ENCODE measurements at places on chromosomes 2 and 18.

DNA sequence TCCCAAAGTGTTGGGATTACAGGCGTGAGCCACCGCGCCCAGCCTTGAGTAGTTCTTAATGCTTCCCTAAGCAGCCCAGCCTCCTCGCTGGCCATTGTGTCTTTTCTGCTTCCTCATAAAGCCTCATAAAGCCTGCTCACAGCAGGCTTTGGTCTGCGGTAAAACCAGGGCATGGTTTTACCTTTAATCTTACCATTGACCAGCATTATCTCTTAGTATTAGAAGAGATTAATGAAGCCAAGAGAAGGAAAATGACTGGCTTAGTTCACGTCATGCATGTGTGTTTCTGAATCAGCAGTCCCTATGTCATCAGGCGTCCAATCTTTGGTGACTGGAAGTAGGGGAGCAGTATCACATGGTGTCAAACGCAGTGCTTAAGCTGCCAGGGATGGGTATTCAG is 14.9 kb upstream of the CDCA7 start:
- no peak for DNase-seq

DNA sequence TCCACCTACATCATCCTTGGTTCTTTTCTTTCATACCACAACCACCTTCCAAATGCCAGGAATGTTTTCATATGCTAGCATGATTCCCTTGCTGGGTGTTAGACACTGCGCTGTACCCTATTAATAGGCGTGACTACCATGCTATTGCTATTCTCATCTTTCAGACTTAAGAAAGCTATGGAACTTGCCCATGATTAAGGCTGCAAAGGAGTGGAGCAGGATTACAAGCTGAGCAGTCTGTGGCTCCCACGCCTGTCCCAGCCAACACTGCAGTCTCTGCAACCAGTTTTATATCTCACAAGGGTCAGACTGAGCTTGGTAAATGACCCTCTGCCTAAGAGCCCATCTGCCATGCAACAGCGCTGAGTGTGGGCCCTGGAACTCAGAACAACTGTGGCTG is 285.7 kb upstream of the POU3F3 start:
- no peak for DNase-seq

DNA sequence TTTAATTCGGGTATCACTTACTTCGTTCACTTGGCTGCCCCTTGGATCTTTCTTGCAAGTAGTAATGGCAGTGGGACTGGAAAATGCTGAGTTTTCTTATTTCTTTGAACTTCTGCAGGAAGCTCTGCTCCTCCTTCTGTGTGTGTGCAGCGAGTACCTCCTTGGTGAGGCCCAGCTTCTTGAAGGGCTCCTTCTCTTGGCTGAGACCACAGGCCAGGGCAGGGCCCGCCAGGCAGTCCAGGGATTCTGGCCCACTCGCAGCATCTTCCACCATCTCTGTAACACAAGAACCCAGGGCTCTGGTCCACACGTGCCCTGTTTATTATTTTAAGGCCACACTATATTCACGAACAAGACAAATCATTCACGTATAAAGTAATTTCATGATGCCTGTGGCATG is 15.8 kb upstream of the HES6 start:
- no peak for DNase-seq

- DNase-seq: no peak
Observed at GRCh38 chr18:53219853-53220252, 879.9 kb downstream of the DCC start.

- DNase-seq: no peak
Observed at GRCh38 chr2:66698576-66699239, 263.8 kb downstream of the MEIS1 start.

DNA sequence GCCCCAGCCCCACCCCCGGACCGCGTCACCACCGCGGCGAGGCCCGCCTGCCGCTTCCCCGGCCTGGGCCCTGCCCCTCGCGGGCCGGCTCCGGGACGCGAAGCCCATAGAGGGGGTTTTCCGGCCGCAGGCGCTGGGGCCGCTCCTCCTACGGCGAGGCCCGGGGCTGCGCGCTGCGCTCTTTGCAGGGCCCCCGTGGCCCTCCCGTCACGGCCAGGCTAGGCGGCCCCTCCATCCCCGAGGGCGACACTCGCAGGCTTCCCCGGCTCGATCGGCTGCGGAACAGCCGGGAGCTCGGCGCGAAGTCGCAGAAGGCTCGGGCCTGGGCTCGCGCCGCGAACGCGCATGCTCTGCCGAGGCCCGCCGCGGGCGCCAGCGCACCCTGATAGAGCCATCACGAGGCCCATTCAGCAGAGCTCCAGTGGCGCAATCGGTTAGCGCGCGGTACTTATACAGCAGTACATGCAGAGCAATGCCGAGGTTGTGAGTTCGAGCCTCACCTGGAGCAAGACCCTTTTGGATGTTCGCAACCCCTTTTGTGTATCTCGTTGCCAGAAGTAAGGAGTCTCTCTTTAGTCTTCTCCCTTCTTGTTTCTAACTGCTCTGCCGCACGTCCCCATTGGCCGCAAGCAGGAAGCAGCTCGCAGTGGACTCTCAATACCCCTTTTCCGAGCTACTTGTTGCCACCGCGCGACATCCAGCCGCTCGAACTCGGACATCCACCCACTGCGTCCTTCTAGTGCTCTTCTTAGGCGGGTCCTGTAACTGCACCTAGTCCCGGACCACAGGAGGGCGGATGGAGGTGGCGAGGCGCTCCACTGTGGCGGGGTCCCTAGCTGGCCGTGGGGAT is 18.0 kb upstream of the HAAO start:
- DNase-seq: peak; percentile 88

- no peak for DNase-seq
Observed at GRCh38 chr2:114614592-114614991, 172.2 kb downstream of the DPP10 start.

GRCh38 chr2:55898386-55899040 is 25.1 kb downstream of the EFEMP1 start:
- no peak for DNase-seq

DNA sequence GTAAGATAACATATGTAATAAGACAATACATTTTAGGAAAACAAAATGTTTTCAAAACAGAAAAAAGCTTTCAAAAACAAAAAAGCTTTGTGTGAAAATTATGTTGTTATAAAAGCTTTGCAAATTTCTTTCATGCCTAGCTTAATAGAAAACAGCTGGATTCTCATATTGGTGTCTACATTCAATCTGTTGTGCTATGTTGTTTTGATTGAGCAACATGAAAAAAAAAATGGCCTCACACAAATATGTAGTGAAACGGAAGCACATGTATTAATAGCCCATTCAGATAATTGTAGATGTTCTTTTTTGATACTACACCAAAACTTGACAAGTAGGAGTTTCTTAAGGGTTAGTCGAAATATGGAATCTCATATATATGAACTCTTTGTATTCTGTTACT is 197.5 kb downstream of the ZEB2 start:
- no peak for DNase-seq

DNA sequence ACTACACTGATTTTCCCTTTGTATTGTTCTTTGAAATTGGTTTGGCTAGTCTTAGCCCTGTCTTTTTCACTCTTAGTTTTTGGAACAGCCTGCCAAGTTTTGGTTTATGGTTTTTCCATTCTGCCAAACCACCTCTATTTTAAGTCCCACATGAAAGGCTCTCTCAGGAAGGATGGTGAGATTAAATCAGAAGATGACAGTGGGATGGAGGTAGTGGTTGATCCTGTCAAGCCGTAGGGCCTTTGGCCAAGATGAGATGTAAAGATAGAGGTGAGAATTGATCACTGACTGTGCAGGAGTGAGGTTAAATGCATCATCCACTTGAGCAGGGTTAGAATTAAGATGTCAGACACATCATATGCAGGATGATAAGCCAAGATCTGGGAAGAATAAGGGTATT is 948.5 kb downstream of the SLC4A3 start:
- DNase-seq: no peak

DNA sequence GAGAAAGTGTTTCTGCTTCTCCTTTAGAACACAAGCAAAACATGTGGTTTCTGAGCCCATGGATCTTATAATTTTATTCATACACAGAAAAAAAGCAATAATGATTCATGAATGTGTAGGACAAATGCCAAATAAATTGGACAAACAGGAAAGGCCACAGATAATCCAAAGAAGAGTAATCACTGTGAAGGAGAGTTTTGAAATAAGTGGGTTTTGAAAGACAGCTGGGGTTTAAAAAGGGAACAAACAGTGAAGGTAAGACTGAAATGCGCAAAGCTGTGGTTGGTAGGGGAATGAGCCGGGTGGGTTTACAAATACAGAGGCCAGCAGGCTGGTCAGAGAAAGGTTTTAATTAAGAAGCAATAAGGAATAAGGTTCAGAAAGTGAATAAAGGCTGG is 50.0 kb upstream of the MBOAT2 start:
- DNase-seq: no peak

GRCh38 chr18:63329431-63330145 is 10.0 kb upstream of the BCL2 start:
- no peak for DNase-seq

GRCh38 chr2:72934683-72935610 is 17.6 kb downstream of the EMX1 start:
- no peak for DNase-seq

GRCh38 chr18:48802543-48803290 is 148.0 kb downstream of the SMAD7 start:
- DNase-seq: no peak

- DNase-seq: no peak
Observed at GRCh38 chr18:79071503-79072210, 2.5 kb downstream of the ATP9B start.

DNA sequence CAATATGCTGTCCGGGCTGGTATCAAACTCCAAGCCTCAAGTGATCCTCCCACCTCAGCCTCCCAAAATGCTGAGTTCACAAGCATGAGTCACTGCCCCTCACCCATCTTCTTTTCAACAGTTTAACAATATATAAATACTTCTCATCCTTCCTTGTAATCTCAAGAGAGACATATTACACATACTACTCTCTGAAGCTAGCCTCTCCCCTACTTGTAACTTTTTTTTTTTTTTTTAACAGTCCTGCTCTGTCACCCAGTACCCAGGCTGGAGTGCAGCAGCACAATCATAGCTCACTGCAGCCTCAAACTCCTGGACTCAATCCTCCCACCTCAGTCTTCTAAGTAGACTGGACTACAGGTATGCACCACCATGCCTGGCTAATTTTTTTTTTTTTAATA is 5.7 kb downstream of the GFPT1 start:
- DNase-seq: no peak

DNA sequence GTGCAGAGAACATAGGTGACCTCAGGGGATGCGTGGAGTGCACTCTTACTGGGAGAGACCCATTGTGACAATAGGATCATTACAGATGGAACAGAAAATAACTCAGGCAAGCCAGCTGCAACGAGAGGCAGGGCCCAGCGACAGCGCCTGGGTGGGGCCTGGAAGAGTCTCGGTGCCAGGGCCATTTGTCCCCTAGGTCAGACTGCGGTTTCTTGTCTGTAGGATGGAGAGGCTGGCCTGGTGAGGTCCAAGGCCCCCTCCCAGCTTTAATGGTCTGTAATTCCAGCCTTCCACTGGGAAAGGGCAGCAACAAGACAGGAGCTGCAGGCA is 208.6 kb upstream of the APCDD1 start:
- DNase-seq: no peak

DNA sequence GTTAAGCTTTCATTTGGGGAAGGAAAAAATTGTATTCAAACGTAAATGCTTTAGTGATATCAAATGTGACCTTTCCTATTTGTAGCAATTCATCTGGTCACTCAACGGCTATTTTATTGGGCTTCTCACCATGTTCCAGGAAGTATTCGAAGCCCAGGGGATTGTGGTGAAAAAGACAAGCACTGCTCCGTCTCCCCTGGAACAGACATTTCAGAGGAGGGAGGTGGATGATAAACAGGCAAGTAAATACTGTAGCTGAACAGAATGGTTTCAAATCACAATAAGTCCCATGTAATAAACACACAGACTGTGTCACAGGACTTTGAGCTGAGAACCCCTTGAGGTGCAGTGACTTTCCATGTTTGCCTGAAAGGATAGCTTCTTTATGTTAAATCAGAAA is 464.7 kb upstream of the HNRNPA3 start:
- no peak for DNase-seq

DNA sequence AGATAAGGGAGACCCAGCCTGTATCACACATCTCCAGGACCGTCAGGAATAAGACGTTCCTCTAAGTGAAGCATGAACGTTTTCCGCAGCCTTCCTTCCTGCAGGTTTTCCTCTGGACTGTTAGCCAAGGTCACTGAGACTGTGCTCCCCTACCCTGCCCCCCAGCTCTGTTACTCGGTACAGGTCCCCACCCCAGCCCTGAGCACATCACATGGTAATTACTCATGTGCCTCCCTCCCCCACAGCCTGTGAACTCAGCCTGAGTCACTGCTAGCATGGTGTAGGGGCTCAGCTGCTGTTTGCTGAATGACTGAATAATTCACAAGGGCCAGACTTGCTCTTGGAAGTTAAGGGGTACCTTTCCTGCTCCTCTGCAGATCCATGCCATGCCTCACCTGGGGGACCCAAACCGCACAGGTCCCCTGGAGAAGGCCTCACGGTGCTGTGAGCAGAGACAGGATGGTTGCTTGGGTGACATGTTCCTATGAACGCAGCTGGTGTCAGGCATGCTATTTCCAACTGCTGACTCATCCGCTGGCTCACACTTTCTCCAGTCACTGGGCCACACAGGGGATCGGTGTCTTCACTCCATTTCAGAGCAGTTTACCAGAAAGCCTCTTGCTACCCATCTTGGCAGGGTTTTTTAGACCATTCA is 88.2 kb downstream of the PLB1 start:
- no peak for DNase-seq

DNA sequence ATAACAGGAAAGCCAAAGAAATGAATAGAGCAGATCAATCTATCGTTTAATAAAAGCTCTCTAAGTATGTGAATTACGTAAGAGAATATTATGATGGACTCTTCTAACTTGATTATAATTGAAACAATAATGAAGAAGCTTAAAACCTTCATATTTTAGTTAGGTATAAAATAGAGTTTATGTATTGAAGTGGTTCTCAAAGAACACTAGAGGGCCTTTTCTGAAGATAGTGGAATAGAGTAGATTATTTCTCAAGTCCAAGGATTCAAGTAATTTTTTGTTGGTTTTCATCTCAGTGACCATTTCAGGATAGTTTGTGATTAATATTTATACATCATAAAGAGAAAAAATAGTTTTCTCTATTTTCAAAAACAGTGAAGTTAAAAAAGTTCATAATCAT is 97.7 kb downstream of the NBEAL1 start:
- DNase-seq: no peak

DNA sequence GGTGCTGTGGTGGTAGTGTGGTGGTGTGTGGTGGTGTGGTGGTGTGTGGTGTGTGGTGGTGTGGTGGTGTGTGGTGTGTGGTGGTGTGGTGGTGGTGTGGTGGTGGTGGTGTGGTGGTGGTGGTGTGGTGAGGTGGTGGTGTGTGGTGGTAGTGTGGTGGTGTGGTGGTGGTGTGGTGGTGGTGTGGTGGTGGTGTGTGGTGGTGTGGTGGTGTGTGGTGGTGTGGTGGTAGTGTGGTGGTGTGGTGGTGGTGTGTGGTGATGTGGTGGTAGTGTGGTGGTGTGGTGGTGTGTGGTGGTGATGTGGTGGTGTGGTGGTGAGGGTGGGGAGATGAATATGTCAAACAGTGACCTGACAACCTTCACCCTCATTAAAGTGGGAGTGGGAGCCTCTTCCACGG is 55.6 kb upstream of the DLGAP1 start:
- DNase-seq: no peak
